CD8-positive, alpha-beta memory T cell (primary cell): ENCODE measurements at places on chromosomes 2 and 18. TPM values are rescaled to one million over a fixed set of nuclear protein-coding genes. Genes with fewer than 3 reads are reported as not detected.

GRCh38 chr2:121485039-121485438 lies 45.6 kb upstream of the RNU4ATAC start:
- no peaks in the 10 kb centered on the region for H3K27me3 ChIP-seq
- peaks cover 16% of the 10 kb centered on the region for H3K4me1 ChIP-seq
- H3K36me3 ChIP-seq: no peaks in the 10 kb centered on the region
- H3K27ac ChIP-seq: no peak overlapping the region

GRCh38 chr2:32862269-32863055 lies 84.3 kb upstream of the LTBP1 start:
- no peaks in the 10 kb centered on the region for H3K4me1 ChIP-seq
- H3K27ac ChIP-seq: no peak overlapping the region
- no peak overlapping the region for H3K4me3 ChIP-seq
- H3K36me3 ChIP-seq: no peaks in the 10 kb centered on the region

- no peaks in the 10 kb centered on the region for H3K27me3 ChIP-seq
- DNase-seq: no peak
- H3K4me3 ChIP-seq: no peak overlapping the region
- H3K4me1 ChIP-seq: no peaks in the 10 kb centered on the region
- H3K36me3 ChIP-seq: no peaks in the 10 kb centered on the region
These were observed 150.1 kb downstream of the PTRHD1 start for GRCh38 chr2:24643051-24643450.

- no peaks in the 10 kb centered on the region for H3K36me3 ChIP-seq
- H3K4me3 ChIP-seq: no peak overlapping the region
- H3K4me1 ChIP-seq: no peaks in the 10 kb centered on the region
- no peak for DNase-seq
These were observed 68.8 kb downstream of the GALNT13 start for GRCh38 chr2:153940511-153940910.

DNA sequence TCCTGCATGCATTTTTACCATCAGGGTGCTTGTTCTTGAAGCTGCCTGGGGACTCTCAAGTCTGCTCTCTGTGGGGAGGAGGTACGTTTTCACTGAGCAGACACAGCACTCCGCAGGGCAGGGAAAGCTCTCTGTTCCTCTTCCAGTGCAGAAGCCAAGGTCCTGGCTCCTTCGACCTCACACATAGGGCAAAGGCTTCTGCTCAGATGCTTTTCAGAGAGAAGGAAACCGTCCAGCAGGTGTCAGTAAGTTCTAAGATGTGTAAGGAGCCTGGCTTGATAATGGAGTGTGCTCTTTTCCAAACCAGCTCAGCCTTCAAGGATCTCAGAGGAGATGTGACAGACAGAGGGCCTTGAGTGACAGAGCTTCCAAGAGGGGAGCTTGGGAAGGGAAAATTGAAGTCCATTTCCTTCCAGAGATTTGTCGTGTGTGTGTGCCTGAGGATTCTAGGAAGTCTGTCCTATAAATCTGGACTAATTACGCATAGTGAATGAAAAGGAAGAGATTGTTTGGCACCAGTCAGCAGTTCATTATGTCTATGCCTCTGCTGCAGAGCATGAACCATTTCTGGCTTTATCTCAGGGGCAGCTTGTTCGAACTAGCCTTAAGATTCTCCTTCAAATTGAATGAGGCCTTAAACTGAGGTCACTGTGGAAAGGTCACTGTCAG lies 67.3 kb upstream of the UPP2 start:
- no peak for DNase-seq
- H3K36me3 ChIP-seq: no peaks in the 10 kb centered on the region
- no peaks in the 10 kb centered on the region for H3K4me1 ChIP-seq
- no peak overlapping the region for H3K4me3 ChIP-seq

GRCh38 chr2:111062417-111062816 lies 58.3 kb upstream of the BCL2L11 start:
- no peaks in the 10 kb centered on the region for H3K4me1 ChIP-seq
- no peaks in the 10 kb centered on the region for H3K36me3 ChIP-seq
- H3K27me3 ChIP-seq: no peaks in the 10 kb centered on the region
- no peak for DNase-seq
- H3K4me3 ChIP-seq: no peak overlapping the region

GRCh38 chr2:120382541-120383144 lies 36.7 kb downstream of the INHBB start:
- H3K4me1 ChIP-seq: no peaks in the 10 kb centered on the region
- H3K27ac ChIP-seq: no peak overlapping the region
- DNase-seq: no peak
- H3K4me3 ChIP-seq: no peak overlapping the region
- H3K27me3 ChIP-seq: no peaks in the 10 kb centered on the region

GRCh38 chr2:133821107-133821760 lies 253.0 kb upstream of the NCKAP5 start:
- H3K27me3 ChIP-seq: no peaks in the 10 kb centered on the region
- H3K27ac ChIP-seq: no peak overlapping the region
- no peaks in the 10 kb centered on the region for H3K36me3 ChIP-seq
- no peaks in the 10 kb centered on the region for H3K4me1 ChIP-seq

- H3K36me3 ChIP-seq: no peaks in the 10 kb centered on the region
- DNase-seq: no peak
- no peaks in the 10 kb centered on the region for H3K27me3 ChIP-seq
- no peak overlapping the region for H3K4me3 ChIP-seq
These were observed 50.9 kb upstream of the PLB1 start for GRCh38 chr2:28444956-28445355.

DNA sequence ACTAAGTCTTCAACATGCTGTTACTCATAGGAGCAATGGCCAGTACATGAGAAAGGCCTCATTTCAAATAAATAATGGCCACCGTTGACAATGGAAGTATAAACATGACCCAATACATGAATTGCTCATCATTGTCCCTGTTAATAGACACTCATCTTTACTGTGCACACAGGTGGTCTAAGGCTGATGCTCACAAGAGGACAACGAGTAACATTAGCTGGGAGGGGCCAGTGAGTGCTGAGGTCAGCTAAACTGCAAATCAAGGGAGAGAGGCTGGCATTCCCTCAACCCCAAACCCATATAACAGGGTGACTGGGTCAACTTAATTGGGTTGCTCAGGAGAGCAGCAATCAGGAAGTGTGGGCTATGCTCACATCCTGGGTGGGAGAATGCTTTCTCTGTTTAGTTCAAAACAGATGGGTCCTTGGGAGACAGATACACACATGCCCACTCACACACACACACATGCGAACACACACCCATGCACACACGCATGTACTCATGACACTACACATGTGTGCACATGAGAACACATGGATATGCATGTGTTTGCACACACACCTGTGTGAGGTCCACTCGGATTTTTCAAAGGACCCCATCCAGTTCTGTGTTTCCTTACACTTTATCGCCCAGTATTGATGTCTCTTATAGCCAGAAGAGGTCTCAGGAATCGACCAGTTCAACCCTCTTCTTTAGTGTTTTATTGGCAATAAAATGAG lies 172.0 kb downstream of the INHBB start:
- no peaks in the 10 kb centered on the region for H3K36me3 ChIP-seq
- H3K4me1 ChIP-seq: no peaks in the 10 kb centered on the region
- no peak for DNase-seq
- H3K4me3 ChIP-seq: no peak overlapping the region
- H3K27ac ChIP-seq: no peak overlapping the region

GRCh38 chr2:158021226-158021625 lies 80.5 kb upstream of the UPP2 start:
- no peak for DNase-seq
- H3K36me3 ChIP-seq: no peaks in the 10 kb centered on the region
- no peak overlapping the region for H3K4me3 ChIP-seq
- H3K27me3 ChIP-seq: no peaks in the 10 kb centered on the region

DNA sequence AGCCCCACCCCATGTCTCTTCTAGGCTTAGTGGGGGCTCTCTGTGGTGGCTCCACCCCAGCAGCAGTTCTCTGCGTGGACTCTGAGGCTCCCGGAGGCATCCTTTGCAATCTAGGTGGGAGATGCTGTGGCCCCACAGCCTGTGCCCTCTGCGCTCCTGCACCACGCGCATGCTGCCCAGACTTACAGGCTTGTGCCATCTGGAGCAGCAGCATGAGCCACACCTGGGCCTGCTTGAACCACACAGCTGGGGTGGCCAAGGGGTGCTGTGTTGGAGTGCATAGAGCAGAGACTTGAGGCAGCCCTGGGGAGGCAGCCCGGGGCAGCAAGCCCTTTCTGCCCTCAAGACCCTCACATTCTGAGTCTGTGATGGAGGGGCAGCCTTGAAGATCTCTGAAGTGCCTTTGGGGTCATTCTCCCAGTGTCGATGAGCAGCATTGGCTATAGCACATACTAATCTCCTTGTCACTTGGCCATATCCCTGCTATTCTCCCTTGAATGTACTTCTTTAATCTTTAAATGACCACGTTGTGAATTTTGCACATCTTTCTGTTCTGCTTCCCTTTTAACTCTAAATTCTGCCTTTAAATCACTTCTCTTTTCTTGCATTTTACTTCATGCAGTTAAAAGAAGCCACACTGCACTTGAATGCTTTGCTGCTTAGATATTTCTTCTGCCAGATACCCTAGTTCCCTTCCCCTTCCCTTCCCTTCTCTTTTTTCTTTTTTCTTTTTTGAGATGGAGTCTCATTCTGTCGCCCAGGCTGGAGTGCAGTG lies 62.4 kb downstream of the NCAPH start:
- H3K4me1 ChIP-seq: no peaks in the 10 kb centered on the region
- H3K4me3 ChIP-seq: no peak overlapping the region
- no peaks in the 10 kb centered on the region for H3K36me3 ChIP-seq
- no peaks in the 10 kb centered on the region for H3K27me3 ChIP-seq

DNA sequence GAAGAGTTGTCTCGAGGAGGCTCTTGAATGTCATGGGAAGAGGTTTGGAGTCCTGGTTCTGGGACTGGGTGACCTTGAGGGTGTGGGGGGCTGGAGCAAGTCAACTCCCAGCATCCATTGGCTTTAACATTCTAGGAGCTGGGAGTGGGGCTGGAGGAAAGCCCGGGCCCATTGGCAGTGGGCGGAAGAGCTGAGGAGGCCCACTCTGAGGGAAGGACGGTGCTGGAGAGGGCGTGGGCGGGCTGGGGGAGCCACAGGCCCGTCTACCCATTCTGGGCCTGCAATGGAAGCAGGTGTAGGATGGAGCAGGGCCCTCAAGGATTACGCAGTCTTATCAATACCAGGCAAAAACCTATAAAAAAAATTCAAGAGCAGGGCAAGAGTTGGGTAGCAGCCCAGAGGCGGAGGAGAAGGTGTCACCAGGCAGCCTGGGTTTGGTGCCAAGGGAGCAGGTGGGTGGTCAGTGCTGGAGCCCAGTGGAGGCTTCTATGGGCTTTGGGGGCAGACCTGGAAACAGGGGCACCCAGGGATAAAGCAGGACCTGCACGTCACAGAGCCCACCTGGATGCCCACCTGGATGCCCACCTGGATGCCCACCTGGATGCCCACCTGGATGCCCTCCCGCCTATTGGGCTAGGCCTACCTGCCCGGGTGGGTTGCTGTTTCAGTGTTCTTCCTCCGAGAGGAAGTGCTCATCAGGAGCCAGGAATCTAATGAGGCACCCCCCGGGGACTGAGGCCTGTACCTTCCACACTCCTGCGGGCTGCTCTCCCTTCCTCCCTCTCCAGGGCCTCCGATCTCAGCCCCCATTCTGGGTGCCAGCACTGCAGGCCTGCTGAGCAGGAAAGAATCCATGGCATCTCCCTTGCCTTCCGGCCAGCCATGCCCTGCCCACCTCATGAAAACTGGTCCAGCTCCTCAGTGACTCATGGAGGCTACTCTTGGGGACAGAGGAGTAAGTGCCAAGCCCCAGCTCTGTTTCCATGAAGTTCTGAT lies 71.3 kb downstream of the CTIF start:
- no peak overlapping the region for H3K27ac ChIP-seq
- no peaks in the 10 kb centered on the region for H3K4me1 ChIP-seq
- no peaks in the 10 kb centered on the region for H3K36me3 ChIP-seq
- H3K27me3 ChIP-seq: no peaks in the 10 kb centered on the region

GRCh38 chr18:34928088-34928753 lies 113.0 kb upstream of the MAPRE2 start:
- no peak for DNase-seq
- H3K36me3 ChIP-seq: no peaks in the 10 kb centered on the region
- no peaks in the 10 kb centered on the region for H3K4me1 ChIP-seq

DNA sequence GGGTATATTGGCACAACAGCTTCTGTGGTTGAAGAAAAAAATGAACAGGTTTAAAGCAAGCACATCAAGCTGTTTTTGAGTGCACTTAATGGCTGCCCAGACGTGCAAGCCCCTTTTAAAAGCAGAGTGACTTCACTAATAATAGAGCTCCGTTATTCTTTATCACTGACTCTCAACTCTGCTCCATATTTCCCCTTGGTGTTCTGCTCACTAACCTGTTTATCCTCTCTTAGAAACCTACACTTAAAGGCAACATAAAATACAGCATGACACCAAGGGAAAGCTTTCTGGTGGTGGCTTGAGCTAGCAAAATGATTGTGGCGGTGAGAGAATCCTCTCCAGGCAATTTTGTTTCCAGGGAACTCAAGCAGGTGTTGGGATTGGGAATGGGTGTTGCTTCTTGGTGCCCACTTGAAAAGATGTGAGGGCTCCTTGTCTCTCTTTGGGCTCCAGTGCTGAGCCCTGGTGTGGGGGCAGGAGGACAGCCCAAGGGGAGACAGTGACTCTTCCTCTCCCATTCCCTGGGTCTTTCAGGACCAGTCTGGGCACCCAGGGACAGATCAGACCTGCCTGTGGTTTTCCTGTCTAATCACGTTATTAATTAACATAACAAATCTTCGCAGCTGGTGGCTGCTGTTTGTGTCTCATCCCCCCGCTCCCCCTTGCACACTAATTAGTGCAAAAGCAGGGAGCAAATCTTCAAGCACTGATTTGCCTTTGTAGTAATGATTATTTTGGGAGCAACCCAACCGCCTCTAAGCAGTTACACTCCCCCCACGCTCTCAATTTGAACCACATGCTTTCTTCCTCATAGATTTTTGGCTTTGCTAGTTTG lies 289.4 kb upstream of the CXCR4 start:
- H3K27ac ChIP-seq: no peak overlapping the region
- DNase-seq: no peak
- H3K36me3 ChIP-seq: no peaks in the 10 kb centered on the region
- peaks cover 14% of the 10 kb centered on the region for H3K27me3 ChIP-seq

GRCh38 chr2:199810422-199811171 lies 40.4 kb downstream of the FTCDNL1 start:
- H3K4me3 ChIP-seq: no peak overlapping the region
- no peaks in the 10 kb centered on the region for H3K36me3 ChIP-seq
- no peaks in the 10 kb centered on the region for H3K4me1 ChIP-seq
- no peak for DNase-seq
- no peaks in the 10 kb centered on the region for H3K27me3 ChIP-seq
- H3K27ac ChIP-seq: no peak overlapping the region

GRCh38 chr2:236366049-236366387 lies 101.8 kb upstream of the ASB18 start:
- H3K4me3 ChIP-seq: peak overlapping the region; percentile 27
- no peaks in the 10 kb centered on the region for H3K36me3 ChIP-seq
- H3K4me1 ChIP-seq: peaks cover 27% of the 10 kb centered on the region
- H3K27me3 ChIP-seq: peaks cover 4% of the 10 kb centered on the region
- no peak for DNase-seq

GRCh38 chr18:24764766-24765165 lies 304.3 kb downstream of the HRH4 start:
- H3K4me1 ChIP-seq: no peaks in the 10 kb centered on the region
- no peak for DNase-seq
- no peaks in the 10 kb centered on the region for H3K36me3 ChIP-seq
- H3K27me3 ChIP-seq: no peaks in the 10 kb centered on the region

GRCh38 chr2:230891509-230891908 lies 26.8 kb downstream of the ITM2C start:
- no peak for DNase-seq
- H3K4me1 ChIP-seq: peaks cover 10% of the 10 kb centered on the region
- no peaks in the 10 kb centered on the region for H3K27me3 ChIP-seq

The IL36A gene
- not detected for total RNA-seq

The ATP6V1B1 gene
- not detected for total RNA-seq

The LIMS3 gene
- total RNA-seq: 1.7 TPM

The PAX3 gene
- not detected for total RNA-seq

The CSRNP3 gene
- total RNA-seq: not detected

The INPP5D gene
- 49.3 TPM for total RNA-seq

The ZNF521 gene
- not detected for total RNA-seq

The ACTR3 gene
- total RNA-seq: 512 TPM

The EGR4 gene
- total RNA-seq: 0.55 TPM

The ANKRD29 gene
- total RNA-seq: not detected
